Left renal pelvis (tissue), 4 donors: ENCODE measurements at places on chromosomes 5 and 9. TPM values are rescaled to one million over a fixed set of nuclear protein-coding genes. Genes with fewer than 3 reads are reported as not detected.
A peak's percentile ranks its signal among the peaks of the same experiment; 100 is the strongest.

Gene PALM2AKAP2
- 10.8 TPM for polyA plus RNA-seq

Gene BTNL8
- polyA plus RNA-seq = 0.84 TPM

GRCh38 chr5:60698336-60698735 lies 1.6 kb downstream of the DEPDC1B start:
- DNase-seq = no peak

DNA sequence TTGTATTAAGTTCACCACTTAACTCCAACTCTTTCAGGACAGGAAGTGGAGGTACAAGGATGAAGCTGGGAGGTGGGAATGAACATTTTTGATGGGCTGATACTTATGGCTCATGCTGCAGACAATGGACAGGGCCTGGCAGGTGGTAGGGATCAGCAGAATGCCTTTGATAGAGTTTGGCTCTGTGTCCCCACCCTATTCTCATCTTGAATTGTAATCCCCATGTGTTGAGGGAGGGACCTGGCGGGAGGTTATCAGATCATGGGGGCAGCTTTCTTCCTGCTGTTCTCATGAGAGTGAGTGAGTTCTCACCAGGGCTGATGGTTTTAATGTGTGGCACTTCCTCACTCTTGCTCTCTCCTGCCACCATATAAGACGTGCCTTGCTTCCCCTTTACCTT lies 87.3 kb upstream of the PRLR start:
- DNase-seq = no peak

DNA sequence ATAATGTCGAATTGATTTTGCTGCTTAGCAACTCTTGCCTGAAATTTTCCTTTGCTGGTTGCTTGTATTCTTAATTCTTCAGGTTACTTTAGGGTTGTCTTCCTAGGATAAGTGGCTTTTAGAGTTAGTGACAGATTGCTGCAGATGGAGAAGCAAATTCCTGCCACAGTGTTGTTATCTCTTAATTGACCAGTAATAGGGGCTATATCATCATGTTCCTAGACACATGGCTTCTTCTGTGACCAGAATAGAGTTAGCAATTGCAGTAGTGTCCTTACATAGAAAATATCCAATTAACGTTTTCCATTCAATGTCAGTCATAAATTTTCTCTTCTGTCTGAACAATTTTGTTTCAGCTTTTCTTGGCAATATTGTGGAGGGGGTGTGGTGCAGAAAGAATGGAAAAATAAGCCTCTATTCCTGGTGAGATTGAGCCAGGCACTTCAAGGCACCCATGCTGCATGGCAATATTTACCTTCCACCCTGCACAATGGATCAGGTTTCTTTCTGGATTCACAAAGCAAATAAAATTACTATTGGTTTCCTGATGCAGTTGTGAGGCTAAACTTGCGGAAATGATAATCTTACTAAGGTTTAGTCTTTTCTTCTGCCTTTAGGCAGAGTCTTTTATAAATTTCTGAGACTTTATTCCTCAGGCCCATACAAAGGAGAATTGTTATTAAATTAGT lies 1481.5 kb downstream of the EFNA5 start:
- no peak for DNase-seq

DNA sequence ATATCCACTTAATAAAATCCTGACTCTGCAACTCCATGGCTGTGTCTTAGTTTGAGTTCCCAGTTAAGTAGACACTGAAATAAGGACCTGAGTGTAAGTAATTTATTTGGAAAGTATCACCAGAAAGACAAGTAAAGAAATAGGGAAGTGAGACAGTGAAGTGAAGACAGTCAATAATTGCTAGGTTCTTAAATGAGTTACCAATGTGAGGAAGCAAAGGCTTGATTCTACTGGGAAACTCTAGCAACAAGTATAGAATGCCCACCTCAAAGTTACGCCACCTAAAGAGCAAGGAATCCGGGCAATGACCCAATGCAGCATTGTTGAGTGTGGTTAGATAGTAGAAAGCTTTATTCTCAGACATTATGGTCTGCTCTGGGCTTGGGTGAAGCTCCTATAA lies 383.9 kb downstream of the TLR4 start:
- no peak for DNase-seq

- DNase-seq = no peak
These were observed 153.3 kb downstream of the CDH10 start for GRCh38 chr5:24491490-24491889.

DNA sequence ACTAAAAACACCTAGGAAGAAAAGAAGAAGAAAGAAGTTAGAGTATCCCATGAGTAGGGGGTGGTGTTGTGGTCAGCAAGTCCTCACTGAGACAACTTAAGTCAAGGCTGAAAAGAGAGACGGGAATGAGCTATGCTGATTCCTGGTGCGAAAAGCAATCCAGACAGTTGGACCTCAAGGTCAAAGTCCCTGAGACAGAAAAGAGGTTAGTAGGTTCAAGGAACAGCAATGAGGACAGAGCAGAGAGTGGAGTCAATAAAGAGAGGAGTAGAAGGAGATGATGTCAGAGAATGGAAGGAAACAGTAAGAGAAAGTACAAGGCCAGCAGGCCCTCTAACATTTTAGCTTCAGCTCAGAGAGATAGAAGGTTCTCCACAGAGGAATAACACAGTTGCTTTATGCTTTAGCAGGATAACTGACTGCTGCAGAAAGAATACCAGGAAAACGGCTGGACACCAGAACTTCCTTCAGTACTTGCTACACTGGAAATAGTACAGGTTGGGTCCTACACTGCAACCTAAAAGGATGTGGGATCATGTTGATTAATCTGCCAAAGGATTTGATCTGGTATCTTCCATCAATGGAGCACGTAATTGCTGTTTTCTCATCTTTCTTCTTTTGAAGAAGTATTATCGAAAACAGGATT lies 43.6 kb downstream of the GNAQ start:
- no peak for DNase-seq

DNA sequence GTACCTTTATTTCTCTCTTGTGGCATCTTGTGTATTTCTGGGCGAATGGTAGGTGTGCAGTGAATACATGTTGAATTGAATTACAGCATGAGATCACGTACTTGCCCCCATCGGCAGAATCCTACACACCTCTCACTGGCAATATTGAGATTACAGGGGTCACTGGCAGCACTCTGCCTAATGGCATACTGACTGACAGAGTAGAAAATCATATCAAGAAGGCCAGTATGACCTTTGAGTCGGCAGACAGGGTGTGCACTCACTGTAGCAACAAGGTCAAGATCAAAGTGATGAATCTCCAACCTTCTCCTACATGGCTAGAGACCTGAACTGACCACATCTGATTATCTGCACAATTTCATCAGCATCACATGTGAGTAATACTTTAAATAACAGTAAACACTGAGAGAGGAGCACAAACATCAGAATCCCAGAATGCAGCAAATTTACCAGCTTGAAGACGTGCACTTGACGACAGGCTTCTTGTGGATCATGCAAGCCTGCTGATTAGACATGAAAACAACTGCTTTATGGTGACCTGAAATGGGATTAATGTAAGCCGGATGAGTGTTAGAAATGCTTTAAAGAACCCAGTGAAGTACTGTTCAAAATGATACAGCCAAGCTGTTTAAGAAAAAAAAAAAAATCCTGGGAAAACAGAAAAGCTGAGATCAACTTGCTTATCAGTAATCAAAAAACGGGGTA lies 267.1 kb upstream of the EFNA5 start:
- DNase-seq = no peak

GRCh38 chr5:90783460-90784333 lies 225.1 kb downstream of the ADGRV1 start:
- peak; percentile 29 for DNase-seq
